Caco-2 (cell line): ENCODE measurements at places on chromosomes 16 and 17. TPM values are rescaled to one million over a fixed set of nuclear protein-coding genes. Genes with fewer than 3 reads are reported as not detected.

GRCh38 chr17:39781031-39781860, 43.5 kb downstream of the GRB7 start:
- DNase-seq = no peak

GRCh38 chr17:56909742-56910508, 3.9 kb downstream of the TRIM25 start:
- DNase-seq = no peak

DNA sequence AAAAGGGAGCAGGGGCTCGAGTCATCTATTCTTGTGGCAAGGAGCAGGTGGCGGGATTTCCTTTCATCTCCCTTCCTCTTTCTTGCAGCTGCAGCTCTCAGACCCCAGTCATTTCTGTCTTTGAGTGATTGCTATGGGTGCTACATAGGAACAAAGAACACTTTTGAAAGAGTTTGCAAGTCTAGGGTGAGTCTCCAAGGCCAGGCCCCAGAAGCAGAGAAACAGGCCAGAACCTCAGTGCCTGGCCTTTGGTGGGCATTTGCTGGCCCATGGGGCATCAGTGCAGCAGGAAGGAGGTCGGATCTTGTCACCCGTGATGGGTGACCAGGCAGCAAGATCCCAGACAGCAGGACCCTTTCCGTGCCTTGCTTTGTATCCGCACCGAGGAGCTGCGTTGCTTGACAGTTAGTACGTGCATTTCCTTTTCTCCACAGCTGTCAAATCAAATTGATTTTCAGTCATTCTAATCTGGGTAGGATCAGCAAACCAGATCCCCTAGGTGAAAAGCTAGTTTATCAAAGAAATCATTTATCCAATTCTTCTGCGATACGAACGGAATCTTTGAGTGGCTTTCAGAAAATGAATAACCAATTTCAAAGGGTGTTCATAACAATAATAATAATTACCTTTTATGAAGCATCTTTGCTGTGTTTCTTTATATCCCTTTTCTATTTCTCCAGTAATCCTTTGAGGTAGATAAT, 244.6 kb upstream of the MAF start:
- no peak for DNase-seq

DNA sequence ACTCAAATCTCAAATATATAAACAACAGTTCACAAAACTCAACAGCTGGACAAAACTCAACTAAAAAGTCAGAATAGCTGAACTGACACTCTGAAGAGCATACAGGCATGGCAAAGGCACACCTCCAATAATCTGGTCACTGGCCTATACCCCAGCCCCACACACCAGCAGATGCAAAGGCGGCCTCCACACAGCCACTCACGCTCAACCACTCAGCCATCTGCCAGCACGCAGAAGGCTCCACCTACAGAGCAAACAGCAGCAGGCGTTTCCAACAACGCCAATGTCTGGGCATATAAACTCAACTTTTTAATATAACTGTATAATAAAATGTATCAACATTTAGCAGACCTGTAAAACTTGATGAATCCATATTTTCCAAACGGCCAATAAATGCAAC, 17.2 kb downstream of the USP7 start:
- no peak for DNase-seq

GRCh38 chr17:6666077-6666521, 14.5 kb downstream of the C17orf100 start:
- DNase-seq = peak; percentile 66

DNA sequence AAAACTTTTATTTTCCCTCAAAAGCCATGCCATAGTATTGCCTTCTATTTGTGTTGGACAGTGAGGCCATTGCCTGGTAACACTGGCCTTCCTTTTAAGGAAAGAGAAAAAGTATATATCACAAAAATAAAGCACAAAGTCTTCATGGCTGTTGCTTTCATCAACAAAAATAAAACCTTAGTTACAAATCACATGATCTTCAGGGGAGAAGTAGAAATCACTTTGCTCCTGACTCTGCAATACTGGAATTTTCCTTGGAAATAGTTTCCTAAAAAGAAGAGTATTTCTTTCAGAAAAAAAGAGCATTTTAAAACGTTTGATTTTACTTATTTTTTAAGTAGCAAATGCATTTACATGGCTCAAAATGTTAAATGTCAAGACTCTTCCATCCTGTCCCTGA, 41.9 kb downstream of the FAM20A start:
- DNase-seq = no peak

- no peak for DNase-seq
These were observed 306.7 kb downstream of the CNTNAP4 start for GRCh38 chr16:76583945-76584344.

TMEM107 gene
- 5.4 TPM in 2 replicates for total RNA-seq

DNA sequence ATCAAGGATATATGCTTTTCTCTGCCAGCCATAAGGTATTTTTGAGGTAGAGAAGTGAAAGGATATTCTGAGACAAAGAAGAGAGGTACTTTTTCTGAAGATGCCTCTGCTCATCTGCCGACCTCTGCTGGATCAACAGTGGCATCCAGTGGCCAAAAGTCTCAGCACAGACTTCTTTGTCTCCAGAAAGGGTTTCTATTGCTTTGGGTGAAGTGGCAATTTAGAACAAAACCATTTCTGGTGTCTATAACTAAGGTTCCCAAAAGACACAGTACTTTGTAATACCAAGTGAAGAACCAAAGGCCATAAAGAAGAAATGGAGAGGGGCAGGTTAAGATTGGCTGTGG, 155.2 kb upstream of the C17orf78 start:
- DNase-seq = peak; percentile 29

ASPHD1 gene
- 13.2 and 14.7 TPM in 2 replicates for total RNA-seq

- DNase-seq = no peak
These were observed 153.9 kb upstream of the CACNG3 start for GRCh38 chr16:24102209-24102660.

ENPP7 gene
- total RNA-seq = 0.30 and 0.34 TPM in 2 replicates

DNA sequence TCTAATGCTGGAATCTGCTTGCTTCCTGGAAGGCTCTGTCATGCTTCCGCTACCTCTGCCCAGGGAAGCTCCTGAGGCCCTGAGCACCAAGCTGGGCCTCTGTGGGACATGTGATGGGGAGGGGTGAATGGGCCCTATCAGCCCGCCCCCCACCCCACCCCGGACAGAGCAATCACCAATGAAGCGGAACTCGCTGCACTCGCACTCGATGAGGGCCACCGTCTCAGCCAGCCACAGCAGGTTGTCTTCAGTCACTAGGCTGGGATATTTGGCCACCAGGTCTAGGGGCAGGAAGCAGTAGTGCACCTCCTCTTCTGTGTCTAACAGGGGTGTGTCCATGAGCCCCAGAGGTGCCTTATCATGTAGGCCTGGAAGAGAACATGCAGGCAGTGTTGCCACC, 23.6 kb downstream of the KCTD19 start:
- no peak for DNase-seq

TMEM220 gene
- total RNA-seq = not detected in 2 replicates

C16orf95 gene
- 4.4 and 6.9 TPM in 2 replicates for total RNA-seq
